Esophagus mucosa (tissue), 1 donor: ENCODE measurements at places on chromosomes 3 and 15.

DNA sequence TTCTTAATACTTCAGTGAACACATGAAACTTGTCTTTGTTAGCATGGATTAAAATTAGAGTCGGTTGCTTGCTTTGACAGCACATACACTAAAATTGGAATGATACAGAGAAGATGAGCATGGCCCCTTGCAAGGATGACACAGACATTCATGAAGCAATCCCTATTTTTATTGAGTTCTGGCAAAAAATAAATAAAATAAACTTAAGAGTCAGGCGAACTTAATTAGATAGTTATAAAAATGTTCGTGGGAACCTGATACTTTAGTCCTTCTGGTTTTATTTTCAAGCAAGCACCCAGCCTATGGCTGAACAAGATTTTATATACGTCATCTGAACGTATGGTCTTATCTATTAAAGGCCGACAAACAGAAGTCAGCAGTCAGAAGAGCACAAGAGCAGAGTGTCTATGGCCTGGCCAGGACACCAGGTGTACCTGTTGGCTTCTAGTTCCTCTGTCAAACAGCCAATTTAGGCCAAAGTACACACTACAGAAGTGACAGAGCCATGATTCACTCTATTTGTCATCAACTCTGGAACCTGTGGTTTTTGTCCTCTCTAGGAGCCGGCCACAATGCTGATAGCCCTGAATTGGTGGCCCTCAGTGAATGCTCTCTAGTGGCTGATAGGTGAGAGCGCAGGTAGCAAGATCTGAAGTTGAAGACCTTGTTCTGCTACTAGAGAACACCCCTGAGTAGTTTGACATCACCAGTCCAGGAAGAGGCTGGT lies 64.3 kb downstream of the LEO1 start:
- ATAC-seq, result peak; percentile 94

DNA sequence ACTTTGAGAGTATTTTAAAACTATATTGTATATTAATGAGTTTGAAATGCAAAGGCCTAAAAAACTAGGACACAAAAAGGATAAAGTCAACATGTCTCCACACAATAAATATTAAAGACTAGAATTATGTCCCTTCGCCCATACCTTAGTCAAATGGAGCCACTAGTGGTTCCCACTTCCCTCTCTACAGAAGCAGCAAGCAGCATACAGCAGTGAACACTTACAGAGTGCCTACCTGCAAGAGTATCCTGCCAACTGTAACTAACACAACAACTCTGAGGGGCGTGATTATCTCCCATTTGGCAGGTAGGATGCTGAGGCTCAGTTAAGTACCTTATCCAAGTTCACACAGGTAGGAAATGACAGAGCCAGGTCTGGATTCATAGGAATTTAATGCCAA lies 17.2 kb downstream of the DYNC1LI1 start:
- no peak for ATAC-seq

- no peak for ATAC-seq
These were observed 21.1 kb downstream of the RBP2 start for GRCh38 chr3:139455206-139455605.

- ATAC-seq, result no peak
These were observed 89.3 kb upstream of the TRIM42 start for GRCh38 chr3:140588558-140588957.

GRCh38 chr3:52036829-52037228 lies 19.5 kb downstream of the DUSP7 start:
- ATAC-seq, result no peak

- ATAC-seq, result peak; percentile 30
These were observed 7.9 kb upstream of the BCL2A1 start for GRCh38 chr15:79978655-79979514.

DNA sequence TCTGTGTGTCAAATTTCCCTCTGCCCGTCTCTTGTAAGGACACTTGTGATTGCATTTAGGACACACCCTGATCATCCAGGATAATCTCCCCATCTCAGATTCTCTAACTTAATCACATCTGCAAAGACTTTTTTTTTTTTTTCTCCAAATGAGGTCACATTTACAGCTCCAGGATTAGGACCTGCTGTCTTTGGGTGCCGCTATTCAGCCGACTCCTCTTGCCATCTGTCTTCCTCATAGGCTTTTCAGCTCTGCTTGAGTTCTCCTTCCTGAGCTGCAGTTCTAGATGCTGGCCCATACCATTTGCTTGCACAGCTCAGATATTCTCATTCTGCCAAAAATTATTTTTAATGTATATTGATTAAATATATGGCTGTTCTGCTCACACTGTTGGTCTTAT lies 94.3 kb upstream of the TLE3 start:
- no peak for ATAC-seq

DNA sequence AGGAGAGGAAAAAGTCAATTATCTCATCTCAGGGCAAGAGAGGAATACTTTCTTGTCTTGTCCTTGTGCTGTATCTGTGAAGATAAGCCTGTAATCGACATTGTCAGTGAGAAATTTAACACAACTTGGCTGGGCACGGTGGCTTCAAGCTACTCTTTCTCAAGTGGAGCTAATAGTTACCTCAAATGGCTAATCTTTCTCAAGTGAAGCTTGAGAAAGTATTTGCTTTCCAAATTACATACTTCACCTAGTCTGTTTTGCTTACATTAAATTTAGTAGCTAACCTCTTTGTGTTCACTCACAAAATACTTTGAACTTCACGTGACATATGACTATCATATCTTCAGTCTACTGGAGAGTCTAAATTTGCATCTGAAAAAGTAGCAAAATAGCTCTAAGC lies 48.3 kb upstream of the B3GALNT1 start:
- ATAC-seq, result no peak
